Thoracic aorta (tissue), 2 donors: ENCODE measurements at places on chromosomes 5 and 9.

DNA sequence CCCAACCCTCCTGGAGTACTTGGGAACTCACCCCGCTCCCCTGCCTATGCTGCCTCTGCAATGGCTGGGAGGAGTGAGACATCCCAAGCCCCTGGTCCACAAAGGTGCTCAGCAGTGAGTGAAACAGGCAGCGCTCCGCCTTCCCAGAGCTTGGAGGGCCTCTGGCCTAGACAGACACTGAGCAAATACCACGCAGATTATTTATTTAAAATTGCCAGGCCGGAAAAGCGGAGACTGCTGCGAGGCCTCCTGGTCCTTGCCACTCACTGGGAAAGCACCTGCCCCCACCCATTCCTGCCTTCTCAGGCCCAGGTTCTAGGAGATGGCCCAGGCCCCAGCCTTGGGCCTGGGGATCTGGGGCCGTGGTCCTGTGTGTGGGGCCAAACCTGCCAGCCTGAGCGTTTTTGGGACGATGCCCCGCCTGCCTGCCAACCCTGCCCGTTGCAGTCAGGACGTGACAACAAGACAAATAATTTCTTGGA, 17.4 kb downstream of the FGF18 start:
- DNase-seq, result no peak

DNA sequence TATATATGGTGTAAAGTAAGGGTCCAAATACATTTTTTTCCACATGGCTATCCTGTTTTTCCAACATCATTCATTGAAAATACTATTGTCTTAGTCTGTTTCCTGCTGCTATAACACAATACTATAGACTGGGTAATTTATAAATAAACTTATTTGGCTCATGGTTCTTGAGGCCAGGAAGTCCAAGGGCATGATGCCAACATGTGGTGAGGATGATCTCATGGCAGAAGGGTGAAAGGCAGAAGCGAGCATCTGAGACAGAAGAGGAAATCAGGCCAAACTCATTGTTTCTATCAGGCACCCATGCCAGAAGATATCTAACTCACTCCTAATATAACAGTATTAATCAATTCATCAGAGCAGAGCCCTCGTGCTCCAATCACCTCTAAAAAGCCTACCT, 42.6 kb downstream of the ANKRD55 start:
- DNase-seq, result no peak

DNA sequence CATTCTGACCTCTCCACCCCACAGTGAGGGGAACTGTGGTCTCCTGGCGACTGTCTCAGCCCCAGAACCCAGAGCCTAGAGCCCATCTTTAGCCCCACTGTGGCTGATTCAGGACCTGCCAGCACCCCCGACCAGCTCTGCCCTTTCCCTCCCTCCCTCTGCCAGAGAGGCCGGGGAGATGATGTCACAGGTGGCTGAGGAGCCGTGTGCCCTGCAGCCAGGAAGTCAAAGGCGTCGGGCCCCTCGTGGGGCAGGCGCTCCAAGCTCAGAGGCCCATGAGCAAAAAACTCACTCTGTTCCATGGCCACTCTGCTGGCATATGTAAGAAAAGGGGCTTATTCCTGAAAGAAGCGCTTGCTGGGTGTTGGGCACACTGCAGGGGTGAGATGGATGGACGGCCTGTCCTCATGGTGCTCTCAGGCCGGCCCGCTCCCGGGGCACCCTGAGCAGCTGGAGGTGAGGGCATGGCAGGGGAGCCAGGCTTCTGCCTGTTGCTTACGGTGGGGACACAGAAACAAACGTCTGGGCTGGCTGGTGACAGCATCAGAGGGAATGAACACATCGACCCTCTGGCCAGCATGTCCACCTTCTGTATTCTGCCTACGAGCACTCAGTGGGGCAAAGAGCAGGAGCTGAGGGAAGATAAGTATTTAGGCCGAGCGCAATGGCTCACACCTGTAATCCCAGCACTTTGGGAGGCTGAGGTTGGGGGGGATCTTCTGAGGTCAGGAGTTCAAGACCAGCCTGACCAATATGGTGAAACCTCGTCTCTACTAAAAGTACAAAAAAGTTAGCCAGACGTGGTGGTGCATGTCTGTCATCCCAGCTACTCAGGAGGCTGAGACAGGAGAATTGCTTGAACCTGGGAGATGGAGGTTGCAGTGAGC, 41.1 kb downstream of the LAMC3 start:
- no peak for DNase-seq

DNA sequence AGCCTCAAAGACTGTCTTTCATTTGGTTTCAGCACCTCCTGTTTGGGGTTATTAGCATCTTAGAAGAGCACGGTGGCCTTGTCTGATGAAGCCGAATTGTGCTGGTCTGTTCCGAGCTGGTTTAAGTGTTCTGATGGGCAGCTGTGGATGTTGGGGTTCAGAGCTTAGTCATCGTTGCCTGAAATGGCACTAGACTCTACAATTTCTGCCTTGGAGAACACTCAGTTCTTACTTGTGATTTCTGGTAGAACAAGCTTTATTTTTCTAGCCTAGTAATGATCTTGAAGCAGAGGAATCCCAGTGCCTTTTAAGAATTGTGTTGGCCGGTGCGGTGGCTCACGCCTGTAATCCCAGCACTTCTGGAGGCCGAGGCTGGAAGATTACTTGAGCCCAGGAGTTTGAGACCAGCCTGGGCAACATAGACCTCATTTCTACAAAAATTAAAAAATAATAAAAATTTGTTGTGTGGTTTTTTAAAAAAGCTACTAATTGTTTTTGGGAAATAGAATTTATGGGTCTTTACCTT, 7.8 kb downstream of the FBXW5 start:
- DNase-seq, result no peak

DNA sequence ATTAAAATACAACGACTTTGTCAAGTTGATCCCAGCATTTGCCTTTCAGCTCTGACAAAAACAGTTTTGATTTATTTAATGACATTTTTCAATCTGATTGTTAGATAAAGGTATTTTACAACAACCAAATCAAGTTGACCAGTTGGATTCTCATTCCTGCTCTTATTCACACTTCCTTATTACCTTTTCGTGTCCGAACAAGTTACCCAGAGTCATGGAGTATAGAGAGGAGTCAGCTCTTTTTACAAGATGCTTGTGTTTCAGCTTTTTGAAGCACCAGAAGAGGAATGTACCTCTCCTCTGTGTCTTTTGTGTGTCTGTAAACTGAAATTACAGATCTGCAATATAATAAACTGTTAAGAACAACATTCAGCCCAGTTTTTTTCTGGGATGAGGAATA, 151.3 kb upstream of the TMEM161B start:
- DNase-seq, result no peak

DNA sequence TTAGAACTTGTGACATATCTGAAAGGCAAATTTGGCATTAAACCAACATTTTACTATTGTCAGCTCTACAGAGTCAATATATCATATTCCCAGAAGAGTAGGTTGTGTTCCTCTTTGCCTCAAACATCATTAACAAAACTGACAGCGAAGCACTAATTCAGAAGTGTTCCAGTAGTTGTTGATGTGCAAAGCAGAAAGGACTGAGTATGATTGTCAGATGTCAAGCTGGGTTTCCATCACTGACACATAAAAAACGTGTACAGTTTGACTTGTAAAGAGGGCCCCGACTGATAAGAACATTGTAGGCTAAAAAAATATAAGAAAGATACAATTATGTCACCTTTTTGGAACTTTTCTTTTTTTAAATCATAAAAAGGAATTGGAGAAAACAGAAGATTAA, 101.5 kb upstream of the ZNF608 start:
- DNase-seq, result no peak

- DNase-seq, result no peak
These were observed 76.5 kb downstream of the SH3PXD2B start for GRCh38 chr5:172377856-172378255.

DNA sequence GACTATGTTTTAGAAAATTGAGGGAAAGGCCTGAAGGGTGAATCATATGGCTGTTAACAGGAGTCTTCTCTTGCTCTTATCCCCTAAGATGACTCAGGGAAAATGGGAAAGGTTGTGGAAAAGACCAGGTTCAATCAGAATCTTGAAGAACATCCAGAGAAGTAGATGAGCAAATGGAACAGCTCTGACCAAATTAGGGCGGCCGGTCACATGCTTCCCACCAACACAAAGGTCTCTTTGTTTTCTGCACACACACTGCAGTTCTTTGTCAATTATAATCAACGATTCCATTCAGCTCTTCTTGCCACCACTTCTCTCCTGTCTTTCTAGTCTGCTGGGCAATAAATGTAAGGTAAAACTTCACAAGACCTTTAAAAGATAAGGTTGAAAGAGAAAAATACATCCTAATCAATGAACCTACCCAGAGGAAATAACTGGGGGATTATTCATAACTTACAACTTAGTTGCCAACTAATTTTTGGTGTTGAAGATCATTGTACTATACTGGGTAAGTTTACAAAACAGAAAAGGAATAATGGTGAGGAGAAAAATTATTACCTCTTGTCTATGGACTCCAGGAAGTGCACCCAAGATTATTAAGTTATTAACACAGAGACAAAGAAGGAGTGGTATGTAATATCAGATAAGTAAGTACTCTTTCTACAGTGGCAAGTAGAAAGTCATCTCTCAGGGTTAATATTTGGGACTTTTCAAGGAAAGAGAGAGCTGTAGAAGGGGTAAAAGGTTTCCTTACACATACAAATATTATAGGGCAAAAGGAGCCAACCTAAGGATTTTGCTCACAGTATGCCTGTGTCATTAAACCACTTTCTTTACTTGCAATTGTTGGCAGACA, 441.9 kb upstream of the PIK3R1 start:
- DNase-seq, result no peak

GRCh38 chr5:44532981-44533380, 143.8 kb upstream of the FGF10 start:
- DNase-seq, result no peak

GRCh38 chr5:84403773-84404172, 19.1 kb upstream of the EDIL3 start:
- DNase-seq, result no peak

DNA sequence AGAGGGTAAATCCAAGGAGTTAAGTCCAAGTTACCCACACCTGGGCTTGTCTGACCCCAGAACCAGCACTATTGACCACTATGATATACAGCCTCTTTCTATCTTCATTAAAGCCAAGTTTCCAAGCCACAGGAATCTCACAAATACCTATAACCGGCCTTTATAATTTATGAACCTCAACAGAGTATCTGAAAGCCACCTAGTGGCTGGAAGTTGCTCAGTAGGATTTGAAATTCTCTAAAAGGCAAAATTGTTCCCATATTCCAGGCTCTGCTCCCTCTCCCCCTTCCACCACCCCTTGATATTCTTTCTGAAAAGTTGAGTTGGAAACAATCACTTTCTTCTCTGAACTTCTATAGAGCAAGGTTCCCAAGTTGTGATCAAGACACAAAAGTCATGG, 106.4 kb upstream of the GPR151 start:
- no peak for DNase-seq
